ENCODE measurements at places on chromosomes 6 and 20. TPM values are rescaled to one million over a fixed set of nuclear protein-coding genes. Genes with fewer than 3 reads are reported as not detected.

- H3K4me3 ChIP-seq = no peak overlapping the region
- H3K27ac ChIP-seq = no peak overlapping the region
- DNase-seq = no peak
- peaks cover 7% of the 10 kb centered on the region for H3K4me1 ChIP-seq
- peaks cover 8% of the 10 kb centered on the region for H3K27me3 ChIP-seq
These were observed 111.8 kb downstream of the PSMB1 start for GRCh38 chr6:170441316-170441715.

DNA sequence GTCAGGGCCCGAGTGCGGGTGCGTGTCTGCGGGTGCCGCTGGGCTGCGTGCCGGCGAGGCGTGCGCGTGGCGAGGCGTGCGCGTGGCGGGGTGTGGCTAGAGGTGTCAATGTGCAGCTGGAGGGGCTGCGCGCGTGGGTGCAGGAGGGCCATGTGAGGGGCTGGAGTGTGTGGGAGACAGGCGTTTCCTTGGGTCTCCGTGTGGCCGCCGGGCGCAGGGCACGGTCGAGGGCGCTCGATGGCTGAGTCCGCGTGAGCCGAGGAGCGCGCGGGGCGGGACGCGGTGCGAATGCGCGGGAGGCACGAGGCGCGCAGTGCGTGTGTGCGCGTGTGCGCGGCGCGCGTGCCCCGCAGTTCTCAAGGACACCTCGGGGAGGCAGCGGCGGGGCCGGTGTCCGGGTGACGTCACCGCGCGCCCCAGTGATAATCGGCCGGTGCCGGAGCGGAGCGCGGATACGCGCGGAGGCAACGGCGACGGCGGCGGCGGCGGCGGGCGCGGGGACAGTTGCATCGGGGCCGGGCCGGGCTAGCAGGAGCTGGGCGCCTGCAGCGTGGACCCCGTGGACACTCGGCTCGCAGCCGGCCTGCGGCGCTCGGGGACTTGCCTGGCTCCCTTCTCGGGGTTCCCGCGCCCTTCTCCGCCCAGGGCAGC is 38.7 kb downstream of the YTHDF1 start:
- no peaks in the 10 kb centered on the region for H3K36me3 ChIP-seq
- H3K4me3 ChIP-seq = no peak overlapping the region

GRCh38 chr20:19970256-19970765 is 46.9 kb upstream of the NAA20 start:
- H3K4me3 ChIP-seq = no peak overlapping the region
- H3K27me3 ChIP-seq = no peaks in the 10 kb centered on the region
- H3K36me3 ChIP-seq = no peaks in the 10 kb centered on the region
- no peak for DNase-seq
- peaks cover 6% of the 10 kb centered on the region for H3K4me1 ChIP-seq

DNA sequence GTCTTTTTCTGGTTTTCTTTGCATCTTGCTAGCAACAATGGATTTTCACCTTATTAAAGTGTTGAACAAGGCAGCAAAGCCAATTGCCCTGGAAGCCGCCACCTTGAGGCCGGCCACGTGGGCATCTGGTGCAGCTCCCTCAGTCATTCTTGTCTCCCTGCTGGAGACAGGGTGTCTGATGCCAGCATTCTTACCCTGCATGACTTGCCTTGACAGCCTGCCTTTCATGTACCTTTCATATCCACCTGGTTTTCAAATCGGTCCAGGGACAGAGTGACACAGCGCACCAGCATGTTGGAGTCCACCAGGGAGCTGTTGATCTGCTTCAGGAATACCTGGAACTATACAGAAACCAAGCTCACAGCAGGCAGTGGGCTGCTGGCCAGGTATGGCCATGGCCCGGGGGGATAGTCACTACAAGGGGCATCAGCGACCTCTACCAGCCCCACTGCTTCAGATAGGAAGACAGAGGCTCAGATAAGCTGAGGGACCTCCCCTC is 49.8 kb downstream of the MYH7B start:
- no peaks in the 10 kb centered on the region for H3K27me3 ChIP-seq
- no peak overlapping the region for H3K4me3 ChIP-seq
- DNase-seq = no peak
- H3K27ac ChIP-seq = no peak overlapping the region

- no peak overlapping the region for H3K27ac ChIP-seq
- DNase-seq = no peak
- peaks cover 5% of the 10 kb centered on the region for H3K27me3 ChIP-seq
- H3K4me3 ChIP-seq = no peak overlapping the region
- H3K36me3 ChIP-seq = no peaks in the 10 kb centered on the region
These were observed 129.4 kb downstream of the MAP7 start for GRCh38 chr6:136420853-136421252.

- no peak overlapping the region for H3K4me3 ChIP-seq
- H3K36me3 ChIP-seq = peaks cover 96% of the 10 kb centered on the region
- H3K27ac ChIP-seq = peak overlapping the region; percentile 60
- peaks cover 47% of the 10 kb centered on the region for H3K4me1 ChIP-seq
- no peak for DNase-seq
These were observed 11.4 kb downstream of the CTSZ start for GRCh38 chr20:58995461-58996225.

- no peaks in the 10 kb centered on the region for H3K36me3 ChIP-seq
- no peaks in the 10 kb centered on the region for H3K4me1 ChIP-seq
- H3K4me3 ChIP-seq = no peak overlapping the region
- H3K27me3 ChIP-seq = peaks cover 31% of the 10 kb centered on the region
- no peak overlapping the region for H3K27ac ChIP-seq
These were observed 5.9 kb upstream of the KIAA1755 start for GRCh38 chr20:38266426-38266825.

- H3K4me1 ChIP-seq = no peaks in the 10 kb centered on the region
- H3K27me3 ChIP-seq = no peaks in the 10 kb centered on the region
- DNase-seq = no peak
These were observed 233.6 kb upstream of the ASCC3 start for GRCh38 chr6:101114703-101115102.

Gene BTN1A1
- 0.46 TPM for total RNA-seq

Gene ESR1
- 17.5 TPM for total RNA-seq

Gene DIDO1
- 89.1 TPM for total RNA-seq

Gene C6orf120
- total RNA-seq = 24.8 TPM

Gene CNBD2
- 6.5 TPM for total RNA-seq

All from activated B cell treated with CpG ODN at 0.5 μM for 24 hours (primary cell).